NCI-H345 (cell line): ENCODE measurements at places on chromosomes 6 and 20.
A peak's percentile ranks its signal among the peaks of the same experiment; 100 is the strongest.

- no peak for DNase-seq
Measured at GRCh38 chr6:4932228-4932903, 71.5 kb downstream of the RPP40 start.

- no peak for DNase-seq
Measured at GRCh38 chr6:154792761-154793160, 59.5 kb downstream of the SCAF8 start.

DNA sequence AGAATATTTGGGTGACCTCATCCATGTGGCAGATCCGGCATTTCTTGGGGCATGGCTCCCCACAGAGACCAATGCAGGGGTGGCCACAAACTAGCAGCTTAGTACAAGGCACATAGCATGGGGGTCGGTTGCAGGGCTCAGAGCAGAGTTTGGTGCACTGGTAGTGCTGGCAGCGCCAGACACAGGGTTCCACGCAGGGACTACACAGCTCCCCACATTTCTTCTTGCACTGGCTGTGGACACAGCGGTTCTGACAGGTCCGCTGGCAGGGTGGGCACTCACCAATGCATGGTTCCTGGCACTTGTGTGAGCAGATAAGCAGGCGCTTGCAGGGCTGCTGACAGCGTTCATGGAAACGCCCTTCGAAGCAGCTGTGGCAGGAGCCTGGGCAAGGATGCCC is 29.1 kb downstream of the DDX27 start:
- DNase-seq, result no peak

GRCh38 chr20:59835057-59835447 is 98.4 kb downstream of the SYCP2 start:
- DNase-seq, result peak; percentile 57

GRCh38 chr20:32193996-32194395 is 13.5 kb downstream of the PLAGL2 start:
- DNase-seq, result no peak

- no peak for DNase-seq
Measured at GRCh38 chr20:13915284-13915683, 75.1 kb downstream of the SEL1L2 start.

GRCh38 chr6:131382631-131383030 is 190.4 kb upstream of the ARG1 start:
- peak; percentile 20 for DNase-seq

DNA sequence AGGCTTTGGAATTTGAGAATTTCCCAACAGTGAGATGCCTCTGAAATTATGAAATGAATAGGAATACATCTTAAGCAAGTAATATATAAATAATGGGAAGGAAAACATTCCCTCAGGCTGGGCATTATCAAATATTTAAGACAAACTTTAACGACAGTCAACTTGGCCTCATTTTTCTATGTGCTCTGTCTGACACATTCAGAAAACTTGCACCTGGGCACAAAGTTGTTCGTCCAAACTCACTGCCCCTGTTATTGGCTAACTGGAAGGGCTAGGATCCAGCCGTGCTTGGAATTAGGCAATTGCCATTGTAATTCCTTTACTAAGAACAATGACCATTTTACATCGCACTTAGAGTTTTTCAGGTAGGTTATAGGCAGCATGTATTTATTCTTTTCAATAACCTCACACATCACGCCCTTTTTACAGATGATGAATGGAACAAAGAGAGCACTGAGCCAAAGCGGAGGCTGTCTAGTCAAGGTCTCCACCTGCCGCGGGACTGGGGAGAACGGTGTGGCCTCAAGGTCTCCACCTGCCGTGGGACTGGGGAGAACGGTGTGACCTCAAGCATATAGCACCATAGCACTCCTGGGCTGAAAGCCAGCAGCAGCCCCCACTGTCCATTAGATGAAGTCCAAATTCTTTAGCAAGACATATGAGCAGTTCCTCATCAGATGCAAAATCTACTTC is 40.7 kb upstream of the FOXQ1 start:
- DNase-seq, result no peak

- peak; percentile 84 for DNase-seq
Measured at GRCh38 chr20:47725248-47725973, 59.9 kb downstream of the SULF2 start.

- DNase-seq, result no peak
Measured at GRCh38 chr6:104710543-104711335, 149.0 kb downstream of the HACE1 start.

DNA sequence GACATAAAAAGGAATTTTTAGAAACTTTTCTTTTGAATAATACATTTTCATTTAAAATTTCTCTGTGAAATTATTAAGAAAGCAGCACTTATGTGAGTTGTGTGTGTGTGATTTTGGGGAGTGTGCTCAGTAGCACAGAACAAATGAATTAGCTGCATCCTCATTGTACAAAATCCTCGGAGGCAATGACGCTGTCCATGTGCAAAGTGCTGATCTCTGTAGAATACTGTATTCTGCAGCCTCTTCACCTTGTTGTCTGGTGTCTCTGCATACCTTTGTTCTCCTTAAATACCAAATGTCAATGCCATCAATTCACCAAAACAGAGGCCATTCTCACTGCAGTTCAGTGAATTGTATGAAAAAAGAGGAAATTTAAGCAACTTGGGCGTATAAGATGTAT is 838.4 kb downstream of the QKI start:
- no peak for DNase-seq

DNA sequence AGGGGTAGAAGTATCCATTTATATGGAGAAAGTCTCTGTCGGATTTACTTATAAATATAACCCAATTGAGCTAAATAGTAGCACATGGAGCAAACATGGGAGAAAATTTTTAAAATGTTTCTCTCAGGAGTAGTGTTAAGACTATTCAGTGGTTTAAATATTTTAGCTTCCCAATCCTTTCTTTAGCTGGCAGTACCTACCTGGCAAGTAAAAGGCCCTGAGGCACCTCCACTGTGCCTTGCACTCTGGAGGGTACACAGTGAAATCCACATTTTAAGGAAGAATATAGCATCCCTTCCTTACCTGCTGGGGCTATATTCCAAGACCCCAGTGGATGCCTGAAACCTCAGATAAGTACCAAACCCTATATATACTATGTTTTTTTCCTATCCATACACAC is 124.2 kb downstream of the KLHL32 start:
- DNase-seq, result no peak

- DNase-seq, result no peak
Measured at GRCh38 chr20:58229198-58229798, 845 bp upstream of the ANKRD60 start.

- DNase-seq, result peak; percentile 39
Measured at GRCh38 chr20:62697468-62697912, 11.1 kb upstream of the NTSR1 start.

DNA sequence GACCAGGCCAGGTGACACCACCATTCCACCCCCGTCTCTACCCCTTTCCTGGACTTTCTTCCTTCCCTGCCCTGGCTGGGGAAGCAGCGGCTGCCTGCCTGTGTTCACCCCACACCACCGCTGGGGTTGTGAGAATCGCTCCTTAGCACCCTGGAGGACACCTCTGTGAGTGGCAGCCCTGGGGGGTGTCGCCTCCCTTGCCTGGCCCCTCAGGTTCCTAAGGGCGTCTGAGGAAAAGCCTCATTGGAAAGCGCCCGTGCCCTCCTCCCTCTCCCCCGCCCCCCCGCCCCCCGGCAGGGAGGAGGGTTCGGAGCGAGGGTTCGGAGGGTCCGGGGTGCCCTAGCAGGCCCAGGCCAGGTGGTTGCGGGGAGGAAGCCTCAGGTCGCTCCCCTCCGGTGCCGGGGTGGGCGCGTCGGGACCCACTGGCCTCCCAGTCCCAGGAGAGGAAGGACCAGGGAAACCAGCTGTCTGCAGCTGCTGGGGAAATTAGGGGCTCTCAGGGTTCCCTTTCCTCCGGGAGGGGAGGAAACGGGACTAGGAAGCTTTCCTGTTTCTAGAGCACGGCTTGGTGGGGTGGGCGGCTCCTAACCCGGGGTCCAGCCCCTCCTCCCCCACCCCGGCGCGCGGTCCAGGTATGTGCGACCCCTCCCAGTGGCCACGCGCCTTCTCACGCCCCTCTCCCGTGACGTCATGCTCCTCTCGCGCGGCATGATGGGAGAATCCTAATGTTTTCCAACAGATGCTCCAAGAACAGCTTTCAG is at the start of gene PHACTR3:
Gene PHACTR3 (plus strand): TSS at position 760 of the 761 bp plus-strand sequence. CDS start 475 bp downstream, outside the sequence.
- no peak for DNase-seq

DNA sequence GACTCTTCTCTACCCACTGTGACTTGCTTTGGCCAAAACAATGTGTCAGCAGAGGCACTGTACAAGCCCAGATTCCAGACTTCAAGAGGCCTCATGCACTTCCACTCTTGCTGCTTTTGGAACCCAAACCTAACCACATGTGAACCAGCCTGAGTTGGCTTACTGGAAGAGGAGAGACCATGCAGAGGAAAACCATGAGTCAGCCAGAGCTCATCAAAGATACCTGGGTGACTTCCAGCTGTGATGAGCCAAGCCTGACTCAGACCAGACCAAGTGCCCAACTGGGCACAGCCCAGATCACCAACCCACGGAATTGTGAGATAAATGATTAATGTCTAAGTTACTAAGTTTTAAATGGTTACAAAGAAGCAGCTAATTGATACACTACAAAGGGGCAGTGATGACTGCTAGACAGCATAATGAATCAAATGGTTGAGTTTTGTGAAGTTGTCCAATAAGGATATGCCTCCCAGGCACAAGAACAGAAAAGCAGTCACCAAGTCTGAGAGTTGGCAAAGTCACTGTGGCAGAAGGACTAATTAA is 16.2 kb upstream of the BEND6 start:
- no peak for DNase-seq

DNA sequence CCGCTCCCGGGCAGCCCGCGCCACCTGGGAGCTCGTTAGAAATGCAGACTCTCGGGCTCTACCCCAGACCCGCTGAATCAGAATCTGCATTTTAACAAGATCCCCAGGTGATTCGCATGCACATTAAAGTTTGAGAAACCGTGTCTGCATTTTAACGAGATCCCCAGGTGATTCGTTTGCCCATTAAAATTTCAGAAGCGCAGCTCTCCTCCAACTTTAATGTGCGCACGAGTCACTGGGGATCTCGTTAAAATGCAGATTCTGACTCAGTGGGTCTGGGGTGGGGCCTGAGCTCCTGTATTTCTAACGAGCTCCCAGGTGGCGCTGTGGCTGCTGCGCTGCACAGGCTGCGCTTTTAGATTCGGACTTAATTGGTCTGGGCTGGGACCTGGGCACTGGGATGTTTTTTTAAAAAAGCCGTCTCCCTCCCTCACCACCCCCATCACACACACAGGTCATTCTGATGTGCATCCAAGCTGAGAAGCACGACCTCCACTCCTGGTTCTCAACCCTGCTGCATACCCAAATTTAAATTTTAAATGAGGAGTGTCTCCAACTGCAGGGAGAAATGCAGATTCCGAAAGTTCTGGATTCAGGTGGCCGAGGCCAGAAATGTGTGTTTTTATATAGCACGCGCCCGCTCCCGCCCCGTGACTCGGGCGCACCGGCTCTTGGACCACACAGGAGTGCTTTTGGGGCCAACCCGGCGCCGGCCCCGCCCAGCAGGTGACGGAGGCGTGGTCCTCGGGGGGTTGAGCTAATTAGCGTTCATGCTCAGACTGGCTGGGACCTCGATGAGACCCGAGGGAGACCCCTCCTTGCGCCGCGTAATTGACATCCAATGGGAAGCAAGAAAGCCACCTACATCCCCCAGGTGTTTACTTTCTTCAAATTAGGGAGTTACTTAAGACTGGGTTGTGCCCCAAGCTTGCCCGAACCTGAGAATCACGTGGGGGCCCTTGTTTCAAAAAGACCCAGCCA is 85.8 kb downstream of the ZFP64 start:
- peak; percentile 23 for DNase-seq

DNA sequence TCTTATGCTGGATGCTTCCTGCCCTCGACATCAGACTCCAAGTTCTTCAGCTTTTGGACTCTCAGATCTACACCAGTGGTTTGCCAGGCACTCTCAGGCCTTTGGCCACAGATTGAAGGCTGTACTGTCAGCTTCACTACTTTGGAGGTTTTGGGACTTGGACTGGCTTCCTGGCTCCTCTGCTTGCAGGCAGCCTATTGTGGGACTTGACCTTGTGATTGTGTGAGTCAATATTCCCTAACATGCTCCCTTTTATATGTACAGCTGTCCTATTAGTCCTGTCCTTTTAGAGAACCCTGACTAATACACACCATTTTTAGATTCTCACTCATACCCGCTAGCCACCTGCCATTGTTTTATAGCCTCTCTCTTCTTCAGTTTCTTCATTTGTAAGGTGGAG is 382.1 kb upstream of the TSHZ2 start:
- DNase-seq, result no peak

GRCh38 chr6:31068669-31069340 is 43.6 kb downstream of the C6orf15 start:
- peak; percentile 76 for DNase-seq

GRCh38 chr6:10933126-10933525 is 46.3 kb downstream of the SYCP2L start:
- DNase-seq, result no peak

DNA sequence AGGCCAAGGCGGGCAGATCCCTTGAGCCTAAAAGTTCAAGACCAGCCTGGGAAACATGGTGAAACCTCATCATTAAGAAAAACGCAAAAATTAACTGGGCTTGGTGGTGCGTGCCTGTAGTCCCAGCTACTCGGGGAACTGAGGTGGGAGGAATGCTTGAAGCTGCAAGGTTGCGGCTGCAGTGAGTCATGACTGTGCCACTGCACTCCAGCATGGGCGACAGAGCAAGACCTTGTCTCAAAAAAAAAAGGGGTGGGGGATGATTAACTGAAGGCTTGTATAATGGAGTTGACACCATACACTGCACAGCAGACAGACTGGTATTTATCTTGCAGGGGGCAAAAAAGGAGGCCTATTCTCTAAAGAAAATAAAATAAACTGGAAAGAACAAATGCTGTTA is 27.7 kb downstream of the SRPK1 start:
- DNase-seq, result no peak

DNA sequence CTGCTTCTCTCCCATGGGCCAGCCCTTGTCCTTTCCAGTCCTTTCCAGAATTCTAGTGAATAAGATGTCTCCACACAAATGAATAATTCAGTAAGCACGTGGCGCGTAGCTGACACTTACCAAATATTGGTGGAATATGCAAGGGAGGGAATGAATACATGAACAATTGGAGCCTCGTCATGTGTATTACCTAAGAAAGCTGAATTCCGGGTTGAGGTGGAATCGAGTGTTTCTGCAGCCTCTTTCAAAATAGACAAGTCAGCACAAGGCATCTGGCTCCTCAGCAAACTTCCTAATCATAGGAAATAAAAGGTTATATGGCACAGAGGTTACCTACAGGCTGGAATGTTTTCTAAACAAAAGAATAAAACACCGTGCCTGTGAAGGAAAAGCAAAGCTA is 47.0 kb upstream of the NT5E start:
- no peak for DNase-seq

GRCh38 chr6:69802995-69803394 is 6.2 kb upstream of the LMBRD1 start:
- no peak for DNase-seq

DNA sequence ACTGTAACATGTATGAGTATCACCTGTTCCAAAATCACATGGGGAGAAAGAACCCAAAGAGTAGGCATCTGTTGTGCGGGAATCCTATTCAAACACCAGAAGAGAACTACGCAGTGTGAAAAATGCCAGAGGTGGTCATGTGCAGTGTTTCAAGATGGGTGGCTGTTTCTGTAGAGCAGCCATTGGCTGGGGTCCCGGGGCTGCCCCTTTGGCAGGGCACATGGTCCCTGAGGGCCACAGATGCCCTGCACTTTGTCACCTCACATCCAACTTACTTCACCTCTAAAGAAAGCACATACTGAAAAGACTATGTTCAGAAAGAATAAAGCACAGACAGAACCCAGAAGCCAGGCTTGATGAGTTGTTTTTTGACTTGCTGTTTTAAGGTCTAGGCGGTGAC is 12.3 kb downstream of the MTCH1 start:
- no peak for DNase-seq

GRCh38 chr6:53035549-53036213 is 29.5 kb upstream of the FBXO9 start:
- DNase-seq, result no peak

GRCh38 chr6:7085911-7086310 is 21.9 kb upstream of the RREB1 start:
- DNase-seq, result no peak
